ENCODE measurements at places on chromosomes 3 and 15.

- no peak for DNase-seq
Observed at GRCh38 chr3:31815006-31815405, 166.1 kb downstream of the OSBPL10 start.

DNA sequence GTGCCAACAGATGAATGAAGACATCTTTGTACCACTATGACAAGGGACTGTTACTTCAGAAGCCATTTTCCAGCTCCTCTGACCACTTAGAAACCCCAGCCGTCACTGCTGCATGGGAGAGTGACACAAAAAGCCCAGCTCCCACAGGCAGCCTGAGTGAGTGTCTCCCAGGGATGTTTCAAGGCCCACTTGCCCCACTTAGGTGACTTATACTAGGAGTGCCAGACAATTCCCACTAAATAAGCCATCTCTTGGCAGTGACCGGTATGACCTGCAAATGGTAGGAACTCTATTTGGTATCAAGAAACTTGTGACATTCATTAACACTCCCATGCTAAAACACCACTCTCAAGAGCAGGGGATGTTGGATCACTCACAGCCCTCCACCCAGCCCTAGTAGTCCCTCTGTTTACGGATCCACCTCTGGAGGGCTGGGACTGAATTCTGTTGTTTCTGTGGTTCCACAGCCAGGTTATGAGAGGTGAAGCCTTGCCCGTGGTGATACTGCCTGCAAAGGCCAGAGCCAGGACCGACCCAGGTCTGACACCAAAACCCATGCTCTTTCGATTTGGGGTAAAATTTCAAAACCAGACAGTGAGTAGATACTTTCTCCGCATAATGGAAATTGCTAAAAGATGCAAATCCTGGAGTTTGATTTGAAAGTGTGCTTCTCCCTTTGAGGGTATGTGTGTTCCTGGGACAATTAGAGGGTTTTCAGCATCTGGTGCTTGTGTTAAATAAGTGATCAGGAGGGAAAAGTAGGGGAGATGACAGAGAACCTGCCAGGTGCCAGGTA is 14.5 kb downstream of the RBP1 start:
- DNase-seq, result no peak

DNA sequence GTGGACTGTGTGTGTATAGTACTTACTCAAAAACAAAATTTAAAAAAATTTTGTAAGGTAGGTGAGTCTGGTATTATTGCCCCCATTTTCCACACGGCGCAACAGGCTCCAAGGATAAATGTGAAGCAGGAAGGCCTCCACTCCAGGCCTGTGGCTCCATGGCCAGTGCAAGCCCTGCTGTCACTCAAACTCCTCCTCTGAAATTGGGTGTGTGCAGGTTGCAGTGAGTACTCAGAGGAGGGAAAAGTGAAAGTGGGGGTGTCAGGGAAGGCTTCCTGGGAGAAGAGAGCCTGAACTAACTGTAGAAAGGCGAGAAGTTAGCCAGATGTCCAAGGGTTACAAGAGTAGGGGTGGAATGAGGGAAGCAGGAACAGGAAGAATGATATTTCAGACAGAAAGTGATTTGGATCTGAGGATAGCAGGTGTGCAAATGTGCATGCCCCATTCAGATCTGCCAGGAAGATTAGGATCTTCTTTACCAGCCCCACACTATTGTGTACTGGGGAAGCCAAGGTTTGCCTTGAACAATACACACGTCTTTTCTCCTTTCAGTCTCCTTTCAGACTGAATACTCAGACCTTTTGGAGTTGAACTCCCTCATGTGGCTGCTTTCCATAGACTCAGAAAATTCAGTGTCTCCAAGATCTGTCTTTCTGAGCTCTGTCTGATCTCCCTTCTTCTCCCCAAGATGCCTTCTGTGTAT is 48.7 kb upstream of the RYK start:
- DNase-seq, result no peak

DNA sequence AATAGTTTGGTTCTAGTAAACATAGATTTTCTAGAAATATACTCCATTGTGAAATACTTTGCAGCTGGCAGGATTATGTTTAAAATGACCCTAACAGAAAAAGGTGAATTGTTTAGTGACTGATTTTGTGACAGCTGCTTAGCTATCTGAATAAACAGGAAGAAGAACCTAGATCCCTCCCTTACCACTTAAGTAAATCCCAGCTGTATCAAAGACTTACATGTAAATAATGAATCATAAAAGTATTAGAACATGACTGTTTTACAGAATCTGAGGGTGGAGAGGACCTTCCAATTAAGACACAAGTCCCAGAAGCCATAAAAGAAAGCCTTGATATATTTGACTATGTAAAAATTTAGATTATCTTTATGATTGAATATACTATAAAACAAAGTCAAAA is 15.9 kb downstream of the SLC49A4 start:
- no peak for DNase-seq

DNA sequence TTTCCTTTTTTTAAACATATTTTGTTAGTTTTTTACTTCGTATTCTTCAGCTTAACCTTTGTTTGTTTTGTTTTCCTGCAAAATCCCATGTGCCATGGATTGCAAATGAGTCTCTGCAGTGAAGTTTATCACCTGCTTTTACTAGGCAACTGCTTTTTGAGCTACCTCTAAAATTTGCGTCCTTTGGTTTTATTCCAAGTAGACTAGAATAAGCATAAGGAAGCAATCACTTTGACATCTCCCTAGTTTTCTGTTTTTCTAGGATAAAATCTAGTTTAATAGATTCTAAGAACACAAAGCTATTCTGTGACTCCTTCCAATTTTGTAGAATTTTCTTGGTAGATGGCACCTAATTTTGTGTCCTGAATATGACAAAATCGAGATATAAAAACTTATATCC is 1059.2 kb downstream of the OTOL1 start:
- no peak for DNase-seq

DNA sequence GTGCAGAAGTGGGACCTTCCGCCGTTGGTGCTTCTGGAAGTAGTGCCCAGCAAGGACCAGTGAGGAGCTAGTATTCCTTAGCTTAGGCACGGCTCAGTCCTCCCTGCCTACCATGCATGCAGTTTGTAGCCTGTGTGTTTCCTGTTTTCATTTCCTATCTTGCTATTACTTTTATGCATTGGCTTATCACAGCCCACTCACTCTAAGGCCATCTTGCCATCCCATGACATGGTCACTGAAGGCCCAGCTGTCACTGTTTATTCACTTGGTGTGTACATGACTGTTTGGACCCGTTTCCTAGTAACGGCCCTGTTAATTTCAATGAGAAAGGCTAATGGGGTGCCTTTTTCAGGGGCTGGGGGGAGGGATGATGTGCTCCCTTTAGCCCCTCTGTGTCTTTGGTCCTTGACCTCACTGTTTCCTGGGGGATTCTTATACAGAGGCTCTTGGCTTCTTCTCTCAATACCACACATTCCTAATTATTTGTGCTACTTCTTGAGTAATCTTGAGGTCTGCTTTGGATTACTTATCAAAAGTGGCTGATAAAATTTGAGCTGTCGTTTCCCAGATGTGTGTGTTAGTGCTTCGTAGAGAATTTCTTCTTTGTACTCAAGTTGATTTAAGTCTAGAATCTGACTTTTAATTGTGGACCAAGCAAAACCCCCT is 24.5 kb upstream of the TRAK1 start:
- DNase-seq, result no peak

GRCh38 chr3:156214676-156215075 is 94.3 kb downstream of the KCNAB1 start:
- DNase-seq, result no peak

- DNase-seq, result no peak
Observed at GRCh38 chr3:160447544-160447943, 2.0 kb downstream of the TRIM59 start.

DNA sequence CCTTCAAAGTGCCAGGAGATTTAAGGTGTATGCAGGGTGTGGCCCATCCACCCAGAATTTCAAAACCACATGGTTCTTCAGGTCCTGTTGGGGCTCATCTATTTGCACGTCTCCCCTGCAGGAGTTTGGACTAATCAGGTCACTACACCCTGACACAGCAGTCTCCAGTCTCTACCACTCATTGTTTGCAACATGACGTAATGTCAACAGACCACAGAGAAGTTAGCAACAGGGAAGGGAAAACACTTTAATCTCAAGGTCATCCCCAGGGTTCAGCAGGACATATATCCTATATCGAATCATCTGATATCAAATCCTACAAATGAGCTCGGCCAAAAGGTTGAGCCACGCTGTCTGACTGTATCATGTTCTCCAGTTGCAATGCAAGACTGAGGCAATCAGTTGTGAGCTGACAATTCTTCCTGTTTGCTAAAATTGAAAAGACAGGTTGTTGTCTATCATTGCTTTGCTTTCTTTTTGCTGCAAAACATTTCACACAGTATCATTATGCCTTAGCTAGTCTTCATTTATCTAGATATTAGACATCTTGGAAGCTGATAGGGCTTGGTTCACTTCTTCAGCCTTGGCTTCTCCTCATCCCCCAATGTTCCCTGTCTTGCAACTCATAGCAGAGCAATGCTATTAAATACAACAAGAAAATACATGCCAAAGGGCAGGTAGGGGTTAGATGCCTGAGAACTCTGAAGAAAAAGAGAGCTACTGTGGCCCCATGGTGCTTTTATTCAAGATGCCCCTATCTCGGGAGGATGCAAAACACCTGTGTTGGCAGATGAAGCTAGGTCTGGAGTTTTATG is 13.4 kb upstream of the LEKR1 start:
- no peak for DNase-seq
